ENCODE measurements at places on chromosomes 1 and 21. TPM values are rescaled to one million over a fixed set of nuclear protein-coding genes. Genes with fewer than 3 reads are reported as not detected.

Gene ARHGAP29
- total RNA-seq: 1.8 TPM

Gene CFHR3
- total RNA-seq: not detected

Gene GCSAML
- total RNA-seq: 0.16 TPM

Gene NIPAL3
- total RNA-seq: 68.7 TPM

Gene PLPP3
- total RNA-seq: not detected

Gene CCDC17
- 5.9 TPM for total RNA-seq

Gene KCNJ15
- 0.07 TPM for total RNA-seq

Gene S100A1
- not detected for total RNA-seq

Gene IPO13
- 21.0 TPM for total RNA-seq

- no peak for DNase-seq
These were observed 115.8 kb upstream of the ZRANB2 start for GRCh38 chr1:71196685-71197084.

DNA sequence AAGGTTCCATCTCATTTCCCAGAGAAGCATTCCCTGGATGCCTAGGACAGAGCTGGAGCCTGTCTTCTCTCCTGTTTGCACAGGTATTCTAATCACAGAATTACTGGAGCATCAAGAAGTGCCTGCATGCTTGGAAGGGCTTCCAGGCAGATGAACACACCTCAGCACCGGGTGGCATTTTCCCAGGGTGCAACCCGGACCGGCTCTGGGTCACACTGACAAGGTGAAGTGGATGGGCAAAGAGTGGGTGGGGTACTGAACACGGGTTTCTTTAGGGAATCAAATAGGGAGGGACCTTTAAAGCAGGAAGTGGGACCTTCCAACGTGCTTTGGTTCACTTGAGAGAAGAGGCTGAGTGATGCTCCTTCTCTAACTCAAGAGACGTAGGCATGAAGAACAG is 7.1 kb upstream of the PEF1 start:
- DNase-seq: no peak

DNA sequence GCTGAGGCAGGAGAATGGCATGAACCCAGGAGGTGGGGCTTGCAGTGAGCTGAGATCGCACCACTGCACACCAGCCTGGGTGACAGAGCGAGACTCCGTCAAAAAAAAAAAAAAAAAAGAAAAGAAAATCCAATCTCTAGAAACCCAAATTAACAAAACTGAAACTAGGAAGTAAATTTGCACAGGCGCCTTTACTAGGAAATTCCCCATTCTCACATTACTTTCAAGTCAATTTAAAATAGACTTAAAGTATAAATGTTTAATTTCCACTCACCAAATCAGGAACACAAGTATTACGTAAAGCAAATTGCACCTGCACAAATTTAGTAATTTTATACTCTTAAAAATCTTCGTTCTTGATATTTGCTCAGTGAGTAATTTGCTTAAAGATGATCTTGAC is 67.8 kb upstream of the BCAR3 start:
- no peak for DNase-seq

DNA sequence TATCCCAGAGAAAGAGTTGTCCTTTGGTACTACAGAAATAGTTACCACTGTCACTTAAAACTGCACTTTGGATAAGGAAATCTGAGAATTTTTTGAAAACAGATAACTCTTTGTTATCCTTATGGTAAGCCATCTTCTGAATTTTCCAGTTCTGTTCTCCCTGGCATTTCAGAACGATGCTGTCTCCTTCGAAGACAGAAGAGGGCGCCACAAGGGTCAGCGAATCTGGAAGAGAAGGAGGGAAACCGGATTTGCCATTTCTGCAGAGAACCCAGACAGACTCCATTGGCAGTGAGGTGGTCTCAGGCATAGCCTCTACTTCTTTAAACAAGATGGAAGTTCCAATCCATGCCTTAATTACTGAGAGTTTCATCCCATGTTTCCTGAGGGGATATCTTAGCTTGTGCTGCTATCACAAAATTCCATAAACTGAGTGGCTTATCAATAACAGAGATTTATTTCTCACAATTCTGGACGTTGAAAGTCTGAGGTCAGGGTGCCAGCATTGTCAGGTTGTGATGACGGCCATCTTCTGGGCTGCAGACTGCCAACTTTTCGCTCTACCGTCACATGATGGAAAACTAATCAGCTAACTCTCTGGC is 6.4 kb downstream of the FCRL2 start:
- no peak for DNase-seq

- no peak for DNase-seq
These were observed 140.6 kb downstream of the RUNX1 start for GRCh38 chr21:34908419-34909055.

GRCh38 chr1:46461017-46461808 is 28.4 kb upstream of the DMBX1 start:
- DNase-seq: no peak

- no peak for DNase-seq
These were observed 1.5 kb downstream of the RGS18 start for GRCh38 chr1:192159781-192160180.

DNA sequence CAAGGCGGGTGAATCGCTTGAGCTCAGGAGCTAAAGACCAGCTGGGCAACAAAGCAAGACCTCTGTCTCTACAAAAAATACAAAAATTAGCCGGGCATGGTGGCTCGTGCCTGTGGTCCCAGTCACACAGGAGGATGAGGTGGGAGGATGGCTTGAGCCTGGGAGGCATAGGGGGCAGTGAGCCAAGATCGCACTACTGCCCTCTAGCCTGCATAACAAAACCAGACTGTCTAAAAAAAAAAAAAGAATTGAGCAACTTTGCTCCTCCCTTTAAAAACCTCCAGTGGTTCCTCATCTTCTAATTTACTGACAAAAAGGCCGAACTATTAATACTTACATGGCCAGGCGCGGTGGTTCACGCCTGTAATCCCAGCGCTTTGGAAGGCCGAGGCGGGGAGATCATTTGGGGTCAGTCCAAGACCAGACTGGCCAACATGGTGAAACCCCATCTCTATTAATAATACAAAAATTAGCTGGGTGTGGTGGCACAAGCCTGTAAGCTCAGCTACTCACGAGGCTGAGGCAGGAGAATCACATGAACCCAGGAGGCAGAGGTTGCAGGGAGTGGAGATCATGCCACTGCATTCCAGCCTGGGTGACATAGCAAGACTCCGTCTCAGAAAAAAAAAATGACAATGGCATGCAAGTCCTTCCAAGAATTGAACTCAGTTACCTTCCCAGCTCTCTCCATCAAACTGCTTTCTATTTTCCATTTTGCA is 4.4 kb downstream of the ACBD3 start:
- no peak for DNase-seq

DNA sequence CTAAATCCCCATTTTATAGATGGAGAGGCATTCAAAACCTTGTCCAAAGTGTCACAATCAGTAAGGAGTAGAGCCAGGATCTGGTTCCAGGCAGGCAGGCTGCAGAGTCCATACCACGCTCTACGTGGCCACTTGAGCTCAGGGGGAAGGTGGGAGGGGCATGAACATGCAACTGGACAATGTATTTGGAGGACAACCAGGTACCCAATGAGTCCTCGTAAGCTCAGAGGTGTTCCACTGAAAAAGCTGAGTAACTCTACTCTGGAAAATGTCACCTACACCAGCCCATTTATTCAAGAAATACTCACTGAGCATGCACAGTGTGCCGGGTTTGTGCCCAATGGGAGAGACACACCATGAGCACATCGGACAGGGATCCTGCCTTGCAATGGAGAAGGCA is 11.2 kb upstream of the GUCA2B start:
- no peak for DNase-seq

GRCh38 chr1:81158592-81158991 is 642.1 kb upstream of the ADGRL2 start:
- DNase-seq: no peak

DNA sequence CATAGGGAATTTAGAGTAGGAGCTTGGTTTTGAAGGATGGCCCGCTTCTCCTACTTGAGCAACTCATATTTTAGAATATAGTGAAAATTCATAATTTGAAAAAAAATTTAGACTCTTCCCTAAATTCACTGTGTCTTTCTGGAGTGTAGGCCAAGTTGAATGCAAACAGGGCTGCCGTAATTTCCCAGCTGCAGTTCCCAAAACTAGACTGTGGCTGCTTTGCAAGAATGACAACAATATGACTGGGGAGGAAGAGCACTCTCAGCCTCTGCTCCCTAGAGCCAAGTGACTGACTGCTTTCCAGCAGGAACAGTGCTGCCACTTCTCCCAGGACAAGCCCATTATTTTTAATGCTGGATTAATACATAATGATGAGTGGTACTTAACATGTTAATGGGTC is 209.0 kb downstream of the RHOU start:
- DNase-seq: no peak

GRCh38 chr1:223088713-223089240 is 54.3 kb downstream of the TLR5 start:
- DNase-seq: no peak

DNA sequence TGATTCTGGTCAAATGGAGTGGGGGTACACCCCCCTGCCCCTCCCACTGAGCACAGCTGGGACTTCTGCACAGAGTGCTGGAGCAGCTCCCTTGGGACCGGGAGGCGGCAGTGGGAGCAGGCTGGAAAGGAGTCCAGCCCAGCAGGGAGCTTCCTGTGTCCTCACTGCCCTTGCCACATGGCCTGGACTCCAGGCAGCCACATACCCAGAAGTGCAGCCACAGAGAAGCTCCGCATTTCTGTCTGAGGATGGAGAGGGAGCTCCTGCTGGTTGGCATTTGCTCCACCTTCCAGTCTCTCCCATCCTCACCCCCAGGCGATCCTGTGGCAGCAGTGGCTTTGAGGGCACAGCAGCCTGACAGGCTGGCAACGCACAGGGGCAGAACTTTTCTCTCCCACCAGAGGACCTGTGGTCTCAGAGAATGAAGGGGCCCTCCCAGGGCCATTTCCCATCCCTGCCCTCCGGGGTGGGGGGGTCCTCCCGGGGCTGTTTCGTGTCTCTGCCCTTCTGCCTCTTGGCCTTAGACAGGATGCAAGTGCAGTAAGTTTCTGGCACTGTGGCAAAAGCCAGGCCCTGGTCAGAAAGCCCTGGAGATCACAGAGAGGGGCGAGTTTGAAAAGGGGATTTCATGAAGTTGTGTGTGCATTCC is 103.6 kb upstream of the COL6A1 start:
- no peak for DNase-seq

GRCh38 chr21:41615613-41616012 is 107.7 kb upstream of the TMPRSS2 start:
- no peak for DNase-seq

GRCh38 chr1:160810486-160810885 is 14.5 kb downstream of the LY9 start:
- no peak for DNase-seq

DNA sequence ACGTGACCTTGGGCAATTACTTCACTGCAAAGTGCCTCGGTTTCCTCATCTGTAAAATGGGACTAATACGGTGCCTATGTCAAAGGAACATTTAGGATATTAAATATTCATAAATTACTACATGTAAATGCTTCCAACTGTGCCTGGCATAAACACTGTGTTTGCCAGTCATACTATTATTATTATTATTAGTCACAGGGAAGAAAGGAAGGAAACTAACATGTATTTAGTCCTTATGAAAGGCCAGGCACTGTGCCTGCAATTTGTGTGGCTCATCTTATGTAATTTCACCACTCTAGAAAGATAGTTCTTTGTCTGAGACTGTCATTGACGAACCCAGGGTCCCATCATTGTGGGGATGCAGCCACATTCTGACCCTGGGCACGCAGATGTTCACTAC is 45.0 kb downstream of the EPHB2 start:
- DNase-seq: no peak

- no peak for DNase-seq
These were observed 402.6 kb downstream of the SIPA1L2 start for GRCh38 chr1:232227306-232227705.

DNA sequence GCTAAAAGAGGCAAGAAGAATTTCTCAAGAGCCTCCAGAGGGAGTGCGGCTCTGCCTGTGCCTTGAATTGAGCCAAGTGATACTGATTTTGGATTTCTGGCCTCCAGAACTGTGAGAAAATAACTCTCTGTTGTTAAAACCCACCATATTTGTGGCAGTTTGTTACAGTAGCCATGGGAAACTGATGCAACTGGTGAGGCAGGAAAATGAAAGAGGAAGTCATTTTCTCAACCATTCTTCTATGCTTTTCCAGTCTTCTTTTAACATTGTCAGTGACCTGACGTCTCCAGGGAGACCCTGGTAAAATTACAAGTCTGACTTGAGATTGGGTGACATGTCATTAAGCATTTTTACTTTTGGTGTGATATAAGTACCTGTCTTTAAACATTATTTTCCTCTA is 5.8 kb downstream of the OR6P1 start:
- DNase-seq: no peak

DNA sequence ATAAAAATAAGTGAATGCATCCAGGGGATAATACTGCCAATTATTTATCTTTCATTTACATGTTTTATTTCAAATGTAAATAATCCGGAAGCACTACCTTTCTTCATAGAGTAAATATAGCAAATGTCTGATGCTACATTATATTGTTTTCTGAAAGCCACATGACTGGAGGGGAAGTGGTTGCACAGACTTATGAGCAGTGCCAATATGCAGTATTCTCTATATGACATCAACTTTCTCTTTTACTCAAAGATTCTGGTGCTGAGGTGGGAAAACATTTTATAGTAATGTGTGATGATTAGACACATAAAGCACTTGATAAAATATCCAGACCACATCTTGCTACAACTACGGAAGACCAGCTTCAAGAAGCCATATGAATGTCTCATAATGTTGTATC is 314.7 kb downstream of the NEGR1 start:
- DNase-seq: no peak

GRCh38 chr1:66416295-66416694 is 117.7 kb upstream of the SGIP1 start:
- DNase-seq: no peak

DNA sequence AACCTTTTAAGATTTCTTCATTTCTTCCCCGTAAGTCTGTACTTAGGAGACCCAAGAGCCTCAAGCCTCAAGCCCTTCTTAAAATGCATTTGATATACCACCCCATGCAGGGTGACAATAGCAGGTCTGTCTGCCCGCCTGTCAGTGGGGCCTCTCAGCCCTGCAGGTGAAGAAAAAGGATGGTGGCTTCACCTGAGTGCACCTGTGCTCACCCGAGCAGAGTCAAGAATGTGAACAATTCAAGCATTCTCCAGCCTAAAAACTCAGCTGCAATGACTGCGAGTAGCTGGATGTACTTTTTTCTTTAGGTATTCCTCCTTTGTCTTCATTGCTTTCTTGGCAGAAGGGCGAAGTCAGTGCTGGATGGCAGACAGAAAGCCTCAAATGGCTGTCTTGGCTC is 203.3 kb downstream of the LMX1A start:
- DNase-seq: no peak

DNA sequence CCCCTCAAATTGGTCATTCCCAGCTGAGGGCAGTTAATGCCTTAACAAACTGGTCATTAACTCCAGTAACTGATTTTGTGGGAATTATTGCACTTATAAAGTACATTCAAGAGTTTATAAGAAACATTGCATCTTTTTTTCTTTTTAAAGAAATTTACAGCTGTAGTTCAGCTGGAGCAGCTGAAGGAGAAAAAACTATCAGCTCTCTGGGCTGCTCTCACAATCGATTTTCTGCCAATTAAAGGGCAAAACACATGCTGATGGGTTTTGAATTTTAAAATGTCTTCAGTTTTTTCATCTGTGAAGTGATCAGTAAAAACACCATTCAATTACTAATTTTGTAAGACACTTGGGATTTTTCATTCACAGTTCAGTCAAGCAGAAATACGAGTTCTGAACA is 74.7 kb downstream of the KIFAP3 start:
- DNase-seq: no peak

- no peak for DNase-seq
These were observed 30.0 kb downstream of the CDK18 start for GRCh38 chr1:205534444-205534985.

GRCh38 chr1:50724626-50725286 is 235.3 kb downstream of the FAF1 start:
- no peak for DNase-seq

GRCh38 chr1:180927348-180927747 is 14.7 kb downstream of the KIAA1614 start:
- no peak for DNase-seq

All from activated T-cell treated with anti-CD3 and anti-CD28 coated beads, Interleukin-2, amount 50 U/mL, for 72 hours (primary cell).